GM23338 (cell line): ENCODE measurements at places on chromosomes 7 and 10.

DNA sequence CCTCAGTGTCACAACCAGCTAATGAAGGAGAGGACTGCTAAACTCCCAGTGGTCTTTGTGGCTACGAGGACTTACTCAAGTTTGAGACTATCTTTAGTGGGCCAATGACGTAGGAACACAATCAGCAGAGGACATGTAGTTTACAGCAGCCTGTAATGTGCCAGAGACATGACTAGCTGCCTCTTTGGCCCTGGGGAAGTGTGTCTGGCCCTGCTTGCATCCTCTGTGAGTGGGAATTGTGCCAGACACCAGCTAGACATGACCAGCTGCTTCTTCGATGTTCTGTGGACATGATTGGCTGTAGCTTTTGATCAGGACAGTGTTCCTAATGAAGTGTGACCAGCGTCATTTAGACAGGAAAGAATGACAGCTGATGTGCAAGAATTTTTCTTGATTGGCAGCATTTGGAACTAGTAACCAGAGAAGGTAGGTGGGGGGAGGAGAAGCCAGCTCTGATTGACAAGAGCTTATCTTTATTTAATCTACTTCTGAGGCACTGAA is 141.7 kb downstream of the AUTS2 start:
- no peaks in the 10 kb centered on the region for H3K27me3 ChIP-seq
- H3K4me1 ChIP-seq = peaks cover 46% of the 10 kb centered on the region
- H3K36me3 ChIP-seq = no peaks in the 10 kb centered on the region
- DNase-seq = no peak
- H3K27ac ChIP-seq = no peak overlapping the region
- no peak overlapping the region for H3K4me3 ChIP-seq

- no peak overlapping the region for H3K4me3 ChIP-seq
- no peaks in the 10 kb centered on the region for H3K27me3 ChIP-seq
- H3K27ac ChIP-seq = no peak overlapping the region
- no peaks in the 10 kb centered on the region for H3K4me1 ChIP-seq
Observed at GRCh38 chr10:125815764-125816163, 7.3 kb downstream of the UROS start.

GRCh38 chr7:121373177-121373576 is 22.9 kb downstream of the FAM3C start:
- peaks cover 6% of the 10 kb centered on the region for H3K36me3 ChIP-seq
- no peak overlapping the region for H3K4me3 ChIP-seq
- no peak overlapping the region for H3K27ac ChIP-seq
- DNase-seq = no peak
- no peaks in the 10 kb centered on the region for H3K4me1 ChIP-seq
- no peaks in the 10 kb centered on the region for H3K27me3 ChIP-seq

DNA sequence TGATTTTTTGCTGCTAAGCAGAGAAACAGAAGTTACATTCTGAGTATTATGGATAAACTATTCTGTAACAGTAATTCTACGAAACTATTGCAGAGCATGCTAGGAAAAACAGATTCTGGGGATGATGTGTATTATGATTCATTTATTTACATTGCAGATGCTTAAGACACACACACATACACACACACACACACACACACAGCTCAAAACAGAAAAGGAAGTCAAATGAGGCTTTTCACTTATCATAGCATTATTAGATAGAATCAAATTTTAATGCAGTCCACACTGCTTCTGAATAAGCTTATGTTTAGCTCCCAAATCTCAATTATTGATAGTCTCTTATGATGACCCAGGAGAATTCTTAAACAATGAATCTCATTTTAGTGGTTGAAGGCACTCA is 307.2 kb downstream of the HGF start:
- no peaks in the 10 kb centered on the region for H3K4me1 ChIP-seq
- H3K36me3 ChIP-seq = no peaks in the 10 kb centered on the region
- DNase-seq = no peak
- H3K4me3 ChIP-seq = no peak overlapping the region
- no peaks in the 10 kb centered on the region for H3K27me3 ChIP-seq
